T-cell (primary cell): ENCODE measurements at places on chromosomes 2 and 18. TPM values are rescaled to one million over a fixed set of nuclear protein-coding genes. Genes with fewer than 3 reads are reported as not detected.

- no peak for DNase-seq
- no peak overlapping the region for H3K4me3 ChIP-seq
- no peak overlapping the region for H3K27ac ChIP-seq
- H3K4me1 ChIP-seq: no peaks in the 10 kb centered on the region
Observed at GRCh38 chr2:102106133-102106556, 36.4 kb upstream of the IL1R1 start.

GRCh38 chr2:105537920-105538319 lies 139.1 kb upstream of the FHL2 start:
- H3K4me1 ChIP-seq: no peaks in the 10 kb centered on the region
- H3K4me3 ChIP-seq: no peak overlapping the region
- no peak overlapping the region for H3K27ac ChIP-seq

DNA sequence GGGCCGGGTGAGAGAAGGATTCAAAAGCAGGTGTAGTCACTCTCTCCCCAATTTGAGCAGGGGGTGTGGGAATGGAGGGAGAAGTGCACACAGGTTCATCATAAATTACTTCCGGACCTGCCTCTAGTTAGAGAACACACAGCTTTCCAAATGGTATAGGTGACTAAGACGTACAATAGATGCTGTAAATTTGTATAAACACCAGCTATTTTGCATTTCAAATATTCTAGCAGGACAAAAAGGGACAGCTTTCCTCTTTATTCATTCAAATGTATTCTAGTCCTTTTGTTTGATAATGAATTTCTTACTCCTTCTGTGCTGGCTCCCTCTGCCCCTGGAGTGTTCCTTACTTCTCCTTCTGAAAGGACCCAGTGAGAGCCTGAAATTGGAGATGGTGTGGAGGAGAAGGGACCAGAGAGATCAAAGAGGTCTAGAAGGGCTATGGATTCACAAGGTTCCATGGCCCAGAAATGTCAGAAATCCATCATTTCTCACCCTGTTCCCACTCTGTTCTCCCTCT lies 53.2 kb upstream of the SH3BP4 start:
- peaks cover 9% of the 10 kb centered on the region for H3K27me3 ChIP-seq
- no peaks in the 10 kb centered on the region for H3K36me3 ChIP-seq
- no peaks in the 10 kb centered on the region for H3K4me1 ChIP-seq
- no peak for DNase-seq
- no peak overlapping the region for H3K4me3 ChIP-seq

- no peak for DNase-seq
- H3K27ac ChIP-seq: peak overlapping the region; percentile 65
- H3K27me3 ChIP-seq: no peaks in the 10 kb centered on the region
- peaks cover 1% of the 10 kb centered on the region for H3K36me3 ChIP-seq
- H3K4me3 ChIP-seq: peak overlapping the region; percentile 100
Observed at GRCh38 chr2:53969285-53969967, 1.4 kb downstream of the PSME4 start.

DNA sequence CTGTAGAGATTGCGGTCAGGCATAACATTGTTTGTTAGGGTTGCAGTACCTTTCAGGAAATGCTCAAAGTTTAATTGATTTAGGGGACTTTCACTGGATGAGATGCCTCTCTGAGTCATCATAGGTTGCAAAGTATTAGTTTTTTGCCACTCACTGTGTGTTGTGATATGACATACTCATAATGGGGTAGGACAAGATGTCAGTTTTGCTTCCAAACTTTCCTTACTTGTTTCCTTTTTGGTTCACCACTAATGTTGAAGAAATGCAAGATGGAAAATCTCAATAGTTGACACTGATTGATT lies 35.0 kb upstream of the PTH2R start:
- no peak overlapping the region for H3K4me3 ChIP-seq
- no peak overlapping the region for H3K27ac ChIP-seq
- H3K27me3 ChIP-seq: no peaks in the 10 kb centered on the region
- DNase-seq: no peak

DNA sequence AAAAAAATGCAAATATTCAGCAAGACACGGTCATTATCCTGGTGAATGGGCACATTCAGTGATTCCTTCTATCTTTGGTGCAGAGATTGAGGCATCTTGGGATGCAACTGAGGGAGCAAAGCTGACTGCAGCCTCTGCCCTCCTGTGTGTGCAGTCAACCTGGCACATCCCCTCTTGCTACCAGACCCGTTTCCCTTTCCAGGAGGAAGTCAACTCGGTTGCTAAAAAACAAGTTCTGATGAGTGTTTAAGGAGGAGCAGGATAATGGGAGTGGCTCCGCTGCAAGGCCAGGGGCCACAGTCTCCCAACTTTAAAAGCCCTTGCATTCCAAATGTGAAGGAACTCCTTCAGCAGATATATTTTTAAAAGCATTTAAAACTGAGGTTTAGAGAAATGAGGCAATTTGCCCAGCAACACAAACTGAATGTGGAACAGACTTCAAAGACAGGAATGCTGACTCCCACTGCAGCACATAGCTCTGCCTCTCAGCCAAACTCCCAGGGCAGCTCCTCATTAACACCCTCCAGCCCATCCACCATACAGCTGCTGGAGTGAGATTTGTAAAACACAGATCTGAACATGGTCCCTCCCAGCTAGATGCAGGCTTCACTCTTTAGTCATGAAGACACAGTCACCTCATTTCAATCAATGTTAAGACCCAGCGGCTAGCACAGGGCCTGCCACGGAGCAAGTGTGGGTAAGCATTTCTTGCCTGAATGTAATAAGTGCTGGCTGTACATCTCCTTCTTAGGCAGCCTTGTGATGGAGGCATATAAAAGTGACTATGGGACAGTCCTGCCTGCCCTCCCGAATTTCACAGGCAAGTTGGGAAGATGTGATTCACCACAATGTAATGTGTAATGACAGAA lies 54.3 kb downstream of the VSNL1 start:
- H3K27me3 ChIP-seq: no peaks in the 10 kb centered on the region
- H3K27ac ChIP-seq: no peak overlapping the region
- DNase-seq: no peak
- no peaks in the 10 kb centered on the region for H3K36me3 ChIP-seq
- H3K4me3 ChIP-seq: no peak overlapping the region
- H3K4me1 ChIP-seq: no peaks in the 10 kb centered on the region

DNA sequence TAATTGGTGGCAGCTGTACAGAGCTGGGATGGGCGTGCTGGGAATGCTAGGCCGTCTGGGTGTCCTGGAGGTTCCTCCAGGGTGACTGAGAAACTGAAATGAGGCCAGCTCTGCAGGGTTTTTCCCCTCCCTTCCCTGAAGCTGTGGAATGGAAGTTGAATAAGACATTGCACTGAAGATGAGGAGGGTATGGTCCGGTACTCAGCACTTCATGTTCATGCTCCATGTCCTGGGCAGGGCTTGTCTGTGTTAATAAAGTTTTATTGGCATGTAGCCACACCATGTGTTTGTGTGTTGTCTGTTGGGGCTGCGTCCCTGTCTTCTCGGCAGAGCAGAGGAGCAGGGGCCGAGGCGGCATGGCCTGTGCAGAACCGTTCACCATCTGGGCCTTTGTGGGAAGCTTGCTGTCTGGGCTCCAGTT lies 154.0 kb downstream of the LDLRAD4 start:
- H3K4me1 ChIP-seq: peaks cover 44% of the 10 kb centered on the region
- H3K4me3 ChIP-seq: no peak overlapping the region
- H3K36me3 ChIP-seq: no peaks in the 10 kb centered on the region

DNA sequence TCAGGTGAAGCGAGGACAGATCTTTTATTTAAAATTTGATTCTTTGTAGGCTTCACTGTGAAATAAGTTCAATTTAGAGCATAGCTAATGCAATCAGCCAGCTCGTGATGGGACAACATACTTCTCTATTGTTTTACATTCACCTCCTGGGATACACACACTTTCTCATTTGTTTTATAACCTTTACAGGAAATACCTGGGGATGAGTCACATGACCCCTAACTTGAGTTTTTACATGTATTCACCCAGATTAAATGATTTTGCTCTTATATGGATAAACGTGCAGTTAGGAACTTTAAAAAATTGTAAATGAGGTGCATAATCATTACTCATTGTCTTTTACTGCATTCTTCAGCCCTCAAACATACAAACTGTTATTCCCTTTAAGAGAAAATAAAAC lies 152.1 kb downstream of the NEDD4L start:
- no peak for DNase-seq
- no peaks in the 10 kb centered on the region for H3K27me3 ChIP-seq
- peaks cover 8% of the 10 kb centered on the region for H3K4me1 ChIP-seq
- no peak overlapping the region for H3K27ac ChIP-seq

GRCh38 chr2:212477571-212477970 lies 61.0 kb downstream of the ERBB4 start:
- H3K27me3 ChIP-seq: no peaks in the 10 kb centered on the region
- no peak overlapping the region for H3K4me3 ChIP-seq
- H3K36me3 ChIP-seq: no peaks in the 10 kb centered on the region
- no peak for DNase-seq
- no peaks in the 10 kb centered on the region for H3K4me1 ChIP-seq
- H3K27ac ChIP-seq: no peak overlapping the region

DNA sequence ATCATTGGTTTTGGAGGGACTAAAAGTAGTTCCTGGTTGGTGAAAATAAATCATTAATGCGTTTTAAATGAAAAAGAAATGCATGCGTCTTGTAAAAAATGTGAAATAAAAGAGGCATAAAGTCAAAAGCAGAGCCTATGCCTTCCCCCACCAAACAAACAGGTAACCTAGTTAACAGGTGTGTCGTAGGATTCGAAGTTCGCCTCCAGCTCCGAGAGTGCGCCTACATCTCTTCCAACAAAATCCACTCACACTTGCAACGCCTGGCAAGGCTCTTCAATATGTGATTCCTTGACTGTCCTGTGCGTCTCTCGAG lies 677 bp upstream of the SMAD4 start:
- H3K27me3 ChIP-seq: no peaks in the 10 kb centered on the region
- H3K4me3 ChIP-seq: peak overlapping the region; percentile 71
- no peaks in the 10 kb centered on the region for H3K36me3 ChIP-seq
- DNase-seq: no peak
- H3K27ac ChIP-seq: peak overlapping the region; percentile 87
- H3K4me1 ChIP-seq: peaks cover 25% of the 10 kb centered on the region

DNA sequence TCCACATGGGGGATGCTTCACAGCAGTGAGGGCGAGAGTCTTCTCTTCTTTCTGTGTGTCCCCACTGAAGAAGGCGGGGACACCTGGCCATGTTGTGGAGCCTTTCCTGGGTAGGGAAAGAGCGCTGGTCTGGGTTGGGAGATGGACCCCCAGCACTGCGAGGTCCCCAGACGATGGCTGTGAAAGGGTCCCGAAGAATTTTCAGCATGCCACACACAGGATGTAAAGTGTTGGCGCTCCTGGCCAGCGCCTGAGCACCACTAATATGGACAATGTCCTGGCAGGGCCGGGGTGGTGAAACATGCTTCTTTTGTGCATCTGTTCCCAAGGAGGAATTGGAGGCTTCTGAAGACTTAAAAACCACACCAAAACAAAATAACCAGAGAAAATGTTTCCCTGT lies 77.2 kb downstream of the GLI2 start:
- peaks cover 17% of the 10 kb centered on the region for H3K27me3 ChIP-seq
- H3K4me3 ChIP-seq: no peak overlapping the region
- H3K27ac ChIP-seq: no peak overlapping the region
- H3K36me3 ChIP-seq: no peaks in the 10 kb centered on the region

- H3K4me1 ChIP-seq: peaks cover 2% of the 10 kb centered on the region
- no peaks in the 10 kb centered on the region for H3K27me3 ChIP-seq
- no peak overlapping the region for H3K4me3 ChIP-seq
- no peak overlapping the region for H3K27ac ChIP-seq
- DNase-seq: no peak
Observed at GRCh38 chr2:65363879-65364666, 68.3 kb downstream of the SPRED2 start.

- H3K4me3 ChIP-seq: no peak overlapping the region
- no peaks in the 10 kb centered on the region for H3K36me3 ChIP-seq
- H3K27ac ChIP-seq: no peak overlapping the region
- DNase-seq: no peak
- H3K4me1 ChIP-seq: no peaks in the 10 kb centered on the region
- peaks cover 58% of the 10 kb centered on the region for H3K27me3 ChIP-seq
Observed at GRCh38 chr18:79782566-79783308, 15.0 kb upstream of the KCNG2 start.

DNA sequence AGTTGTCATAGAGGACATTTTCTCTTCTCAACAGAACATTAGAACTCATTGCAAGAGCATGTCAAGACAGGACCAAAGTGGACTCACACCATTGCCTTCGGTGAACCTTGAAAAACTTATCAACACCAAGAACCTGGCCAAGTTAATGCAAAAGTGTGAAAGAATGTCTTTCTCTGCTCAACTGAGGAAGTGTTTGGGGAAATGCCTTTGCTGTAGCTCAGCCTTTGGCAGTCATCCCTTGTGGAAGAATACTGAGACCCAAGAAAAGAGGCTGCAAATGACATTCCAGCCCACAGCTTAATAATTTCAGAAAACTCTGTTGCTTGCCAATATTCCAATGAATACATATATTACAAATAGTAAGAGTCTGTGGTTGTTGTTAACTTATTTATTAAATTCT lies 728.8 kb upstream of the PIK3C3 start:
- H3K36me3 ChIP-seq: no peaks in the 10 kb centered on the region
- no peak overlapping the region for H3K4me3 ChIP-seq
- H3K27ac ChIP-seq: no peak overlapping the region
- H3K27me3 ChIP-seq: no peaks in the 10 kb centered on the region
- no peaks in the 10 kb centered on the region for H3K4me1 ChIP-seq
- DNase-seq: no peak

DNA sequence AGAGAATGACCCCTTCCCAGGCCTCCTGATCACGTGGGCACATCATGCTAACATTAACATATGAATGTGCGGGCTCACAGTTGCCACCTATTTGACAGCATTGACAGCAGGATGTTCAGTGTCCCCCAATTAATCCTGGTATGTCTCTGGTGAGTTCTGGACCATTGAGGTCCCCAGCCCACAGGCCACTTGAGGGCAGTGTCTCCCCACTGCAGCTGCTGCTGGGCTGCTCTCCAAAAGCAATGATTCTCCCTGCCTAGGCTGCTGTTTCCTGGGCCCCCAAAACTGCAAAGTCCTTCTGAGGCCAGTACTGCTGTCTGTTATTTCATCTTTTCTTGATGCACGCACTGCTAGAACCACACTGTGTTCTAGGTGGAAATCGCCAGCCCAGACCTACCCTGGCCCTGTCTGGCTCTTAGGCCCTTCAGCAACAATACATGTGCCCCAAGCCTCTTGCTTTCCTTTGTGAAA lies 52.7 kb upstream of the MAPK4 start:
- DNase-seq: no peak
- no peaks in the 10 kb centered on the region for H3K4me1 ChIP-seq
- no peaks in the 10 kb centered on the region for H3K36me3 ChIP-seq

DNA sequence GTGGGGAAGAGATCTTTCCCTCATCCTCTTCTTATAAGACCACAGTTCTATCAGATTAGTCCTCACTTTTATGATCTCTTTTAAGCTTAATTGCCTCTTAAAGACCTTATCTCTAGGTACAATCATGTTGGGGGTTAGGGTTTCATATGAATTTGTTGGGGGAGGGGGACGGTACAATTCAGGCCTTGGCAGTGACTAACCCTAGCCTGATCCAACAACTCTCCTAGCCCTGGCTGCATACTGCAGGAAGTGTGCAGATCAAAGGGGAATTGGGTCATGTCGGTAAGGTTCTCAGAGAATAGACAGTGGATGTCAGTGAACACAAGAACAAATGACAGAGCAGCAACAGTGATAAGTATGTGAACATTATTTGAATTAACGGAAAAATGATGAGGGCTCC lies 16.4 kb downstream of the CAPN13 start:
- H3K27ac ChIP-seq: no peak overlapping the region
- H3K27me3 ChIP-seq: no peaks in the 10 kb centered on the region
- H3K36me3 ChIP-seq: no peaks in the 10 kb centered on the region
- H3K4me1 ChIP-seq: no peaks in the 10 kb centered on the region

The ECEL1 gene
- total RNA-seq: 0.15 TPM

The DSG2 gene
- 0.83 TPM for total RNA-seq

The VWA3B gene
- total RNA-seq: not detected

The PSMA8 gene
- 0.83 TPM for total RNA-seq

The NEMP2 gene
- 12.6 TPM for total RNA-seq

The ANXA4 gene
- total RNA-seq: 19.8 TPM
